ENCODE measurements at places on chromosomes 11 and 22.

GRCh38 chr11:46738887-46739286, 19.9 kb downstream of the F2 start:
- no peak for DNase-seq

DNA sequence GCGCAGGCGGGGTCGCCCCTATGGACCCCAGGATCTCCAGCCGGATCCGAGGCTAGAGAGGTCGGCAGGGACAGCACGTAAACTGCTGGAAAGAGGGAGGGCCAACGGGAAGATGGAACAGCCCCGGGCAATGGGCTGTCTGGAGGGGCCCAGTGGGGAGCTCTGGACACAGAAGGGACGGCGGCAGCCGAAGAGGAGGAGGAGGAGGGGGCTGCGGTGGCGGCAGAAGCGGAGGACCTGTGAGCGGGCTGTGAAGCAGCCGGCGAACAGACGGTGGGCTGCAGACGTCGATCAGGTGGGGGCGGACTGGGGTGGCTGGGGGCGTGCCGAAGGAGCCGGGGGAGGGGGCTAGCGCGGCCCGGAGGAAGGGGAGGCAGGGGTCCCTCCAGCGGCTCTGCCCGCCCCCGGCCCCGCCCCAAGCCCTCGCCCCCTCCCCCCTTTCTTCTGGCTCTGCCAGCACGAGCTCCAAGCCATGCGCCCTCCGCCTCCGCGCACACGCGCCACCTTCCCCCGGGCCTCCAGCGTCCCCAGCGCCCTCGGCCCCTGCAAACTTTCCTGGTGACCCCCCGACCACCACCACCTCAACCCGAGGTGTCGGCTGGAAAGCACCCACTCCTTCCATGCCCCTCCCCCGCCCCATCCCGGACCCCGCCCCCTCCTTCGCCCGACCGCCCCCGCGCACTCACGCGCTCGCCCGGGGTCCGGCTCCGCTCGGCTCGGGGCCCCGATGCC, 432 bp downstream of the TNKS1BP1 start:
- DNase-seq: peak; percentile 28

GRCh38 chr11:76782531-76783293, 444 bp upstream of the TSKU start:
- DNase-seq: peak; percentile 89

DNA sequence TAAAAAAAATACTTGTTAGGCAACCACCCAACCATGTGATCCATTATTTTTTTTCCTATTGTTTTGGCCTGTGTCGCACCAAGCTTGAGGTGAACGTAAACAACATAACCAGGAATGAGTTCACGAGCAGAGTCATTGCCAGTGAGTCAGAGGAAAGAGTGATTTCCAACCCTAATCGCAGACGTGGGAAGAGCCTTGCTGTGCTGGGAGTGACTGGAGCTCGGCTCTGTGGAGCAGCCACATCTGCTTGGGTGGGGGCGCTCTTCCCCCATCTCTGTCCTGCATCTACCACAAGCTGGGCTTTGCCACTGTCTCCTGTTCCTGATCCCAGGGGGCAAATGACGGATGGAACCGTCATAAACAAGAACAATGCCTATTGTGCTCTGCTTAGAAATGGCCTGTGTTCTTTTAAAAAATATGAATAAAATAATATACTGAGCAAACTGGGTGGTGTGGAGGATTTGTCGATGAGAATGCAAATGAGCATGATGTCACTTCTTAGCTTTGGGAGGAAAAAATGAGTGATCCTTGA, 210.0 kb downstream of the KIRREL3 start:
- peak; percentile 2 for DNase-seq

DNA sequence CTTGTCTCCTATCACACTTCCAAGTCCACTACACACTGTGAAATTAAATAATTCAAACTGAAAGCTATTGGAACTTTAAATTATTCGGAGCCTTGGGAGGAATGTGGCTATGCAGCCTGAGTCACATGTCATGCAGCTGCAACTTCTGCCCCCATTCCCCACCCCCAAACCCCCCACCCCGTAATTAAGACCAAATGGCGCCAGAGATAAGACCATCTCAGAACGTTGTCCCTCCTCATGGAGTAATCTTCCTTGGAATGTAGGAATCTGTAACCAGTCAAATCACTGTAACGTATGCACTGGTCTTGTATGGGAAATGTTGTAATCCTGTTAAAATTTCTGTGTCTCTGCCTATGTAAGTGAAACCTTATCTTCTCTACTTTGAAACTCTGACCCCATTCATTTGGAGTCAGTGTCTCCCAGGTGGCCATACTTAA, 37.0 kb downstream of the GAB2 start:
- no peak for DNase-seq

DNA sequence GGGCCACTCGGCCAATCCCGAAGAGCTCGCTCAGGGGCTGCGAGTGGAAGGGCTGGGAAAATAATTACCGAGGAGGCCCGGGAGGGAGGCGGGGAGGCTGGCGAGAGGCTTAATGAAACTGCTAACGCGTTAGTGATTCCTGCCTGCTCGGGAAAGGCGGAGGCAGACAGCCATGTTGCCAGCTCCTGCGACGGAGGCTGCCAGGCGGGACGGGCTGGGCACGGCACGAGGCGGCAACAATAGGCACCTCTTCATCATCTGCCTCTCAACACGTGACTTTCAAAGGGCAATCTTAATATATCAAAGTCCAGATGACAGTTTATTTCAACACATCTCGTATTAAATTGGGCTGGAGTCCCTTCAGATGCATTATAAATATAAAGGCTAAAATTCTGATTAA, 68.0 kb upstream of the TCF20 start:
- DNase-seq: no peak

DNA sequence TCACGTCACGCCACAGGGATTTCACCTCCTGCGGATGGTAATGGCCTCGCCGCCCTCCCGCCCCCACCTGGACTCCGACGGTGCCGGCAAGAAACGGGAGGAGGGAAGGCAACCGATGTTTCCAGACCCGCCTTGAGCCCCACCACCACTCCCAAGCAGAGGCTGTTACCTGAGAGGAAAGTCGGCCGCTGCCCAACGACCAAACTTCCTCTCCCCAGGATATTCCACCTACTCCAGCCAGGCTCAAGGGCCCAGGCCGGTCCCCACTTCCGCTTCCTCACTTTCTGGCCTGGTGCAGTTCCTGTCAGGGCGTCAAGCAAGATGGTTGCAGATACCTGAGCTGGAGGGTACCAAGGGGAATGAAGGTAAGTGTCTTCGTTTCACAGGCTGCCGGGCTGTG, at the start of gene ENTHD1:
ENTHD1 (minus strand) TSS at position 235 of the 400 bp plus-strand sequence. CDS start 6,012 bp downstream, outside the sequence.
- DNase-seq: no peak

DNA sequence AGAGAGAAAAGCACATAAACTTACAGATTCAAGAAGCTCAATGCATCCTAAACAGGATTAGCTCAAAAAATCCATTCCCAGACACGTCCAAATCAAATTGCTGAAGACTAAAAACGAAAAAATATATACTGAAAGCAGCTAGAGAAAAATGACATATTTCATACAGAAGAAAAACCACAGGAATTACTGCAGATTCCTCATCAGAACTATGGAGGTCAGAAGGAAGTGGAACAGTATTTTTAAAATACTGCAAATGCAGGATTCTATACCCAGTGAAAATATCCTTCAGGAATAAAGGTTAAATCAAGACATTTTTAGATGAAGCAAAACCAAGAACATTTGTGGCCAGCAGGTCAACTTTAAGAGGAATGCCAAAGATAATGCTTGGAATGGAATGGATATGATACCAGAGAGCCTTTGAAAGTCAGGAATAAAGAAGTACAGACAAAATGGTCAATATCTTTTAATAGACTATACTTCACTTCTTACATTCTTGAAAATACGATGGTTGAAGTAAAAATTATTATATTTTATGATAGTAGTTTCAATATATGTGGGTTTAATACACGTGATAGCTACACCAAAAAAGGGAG, 352.9 kb downstream of the CTTN start:
- DNase-seq: no peak

DNA sequence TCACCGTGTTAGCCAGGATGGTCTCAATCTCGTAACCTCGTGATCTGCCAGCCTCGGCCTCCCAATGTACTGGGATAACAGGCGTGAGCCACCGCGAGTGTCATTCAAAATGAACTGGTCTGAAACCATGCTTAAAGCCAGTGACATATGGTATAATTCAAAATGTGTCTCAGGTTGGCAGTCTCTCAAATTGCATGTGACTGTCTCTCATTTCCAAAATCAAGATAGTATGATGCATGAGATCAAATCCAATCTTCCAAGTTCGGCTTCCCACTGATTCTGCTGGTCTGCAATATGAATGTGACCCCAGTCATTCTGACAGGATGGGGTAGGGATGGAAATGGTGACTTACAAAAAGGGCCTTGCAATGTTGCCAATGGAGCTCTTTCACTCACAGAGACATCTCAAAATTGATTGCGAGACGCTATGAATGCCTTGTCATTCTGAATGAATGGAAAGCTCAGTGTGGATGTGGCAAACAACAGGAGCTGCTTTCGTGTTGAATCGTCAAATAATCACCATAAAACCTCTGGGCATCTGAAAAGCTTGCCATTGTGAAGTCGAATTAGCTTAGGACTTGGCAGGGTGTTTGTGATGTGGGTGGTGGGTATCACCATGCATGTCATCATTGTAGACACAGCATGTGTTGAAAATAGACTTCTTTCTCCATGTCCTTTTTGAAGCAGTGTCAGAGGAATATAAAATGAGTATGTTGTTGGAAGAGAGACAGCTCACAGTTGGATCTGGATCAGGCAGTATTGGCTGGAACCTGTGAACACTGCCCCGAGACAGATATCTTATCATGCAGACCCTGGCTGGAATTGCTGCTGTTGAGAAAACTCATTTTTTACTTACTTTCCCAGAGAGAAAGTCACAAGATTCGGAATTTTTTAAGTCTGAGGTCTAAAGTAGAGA, 12.2 kb downstream of the SLN start:
- DNase-seq: no peak

DNA sequence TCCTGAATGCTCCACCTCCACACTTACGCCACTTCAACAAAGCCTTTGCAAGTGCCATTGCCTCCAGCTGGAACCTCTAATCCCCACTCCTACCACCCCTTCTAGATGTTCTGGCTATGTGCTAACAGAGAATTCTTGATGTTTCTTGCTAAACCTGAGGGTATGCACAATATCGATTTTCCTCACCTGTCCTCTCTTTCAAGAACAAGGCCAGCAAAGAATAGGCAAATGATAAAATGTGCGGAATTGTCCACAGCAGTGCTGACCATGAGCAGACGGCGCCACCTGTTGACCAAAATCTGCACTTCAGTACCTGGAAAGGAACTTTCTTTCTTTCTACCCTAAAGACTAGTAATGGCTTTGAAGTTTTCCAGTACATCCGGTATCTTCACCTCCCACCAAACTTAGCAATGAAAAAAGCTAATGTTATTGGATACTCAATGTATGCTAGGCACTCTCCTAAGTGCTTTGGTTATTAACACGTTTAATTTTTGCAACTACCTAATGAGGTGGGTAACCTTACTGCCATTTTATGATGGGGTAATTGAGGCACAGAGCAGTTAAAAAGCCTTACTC, 3.4 kb downstream of the TIMM10 start:
- peak; percentile 70 for DNase-seq

DNA sequence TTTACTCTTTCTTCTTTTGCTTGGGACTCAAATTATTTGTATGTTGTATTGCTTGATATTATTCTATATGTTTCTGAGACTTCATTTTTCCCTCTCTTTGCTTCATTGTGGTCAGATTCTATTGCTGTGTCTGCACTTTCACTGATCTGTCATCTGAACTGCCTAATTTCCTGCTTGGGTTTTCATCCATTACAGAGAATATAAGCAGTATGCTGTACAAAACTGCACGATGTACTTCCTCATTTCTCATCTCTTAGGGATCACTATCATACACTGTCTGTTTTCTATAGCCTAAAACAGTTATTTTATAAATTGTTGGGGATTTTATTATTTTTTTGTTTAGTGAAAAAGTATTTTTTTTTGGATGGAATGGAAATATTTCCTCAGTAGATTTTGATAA, 736.7 kb upstream of the ANO5 start:
- DNase-seq: no peak

DNA sequence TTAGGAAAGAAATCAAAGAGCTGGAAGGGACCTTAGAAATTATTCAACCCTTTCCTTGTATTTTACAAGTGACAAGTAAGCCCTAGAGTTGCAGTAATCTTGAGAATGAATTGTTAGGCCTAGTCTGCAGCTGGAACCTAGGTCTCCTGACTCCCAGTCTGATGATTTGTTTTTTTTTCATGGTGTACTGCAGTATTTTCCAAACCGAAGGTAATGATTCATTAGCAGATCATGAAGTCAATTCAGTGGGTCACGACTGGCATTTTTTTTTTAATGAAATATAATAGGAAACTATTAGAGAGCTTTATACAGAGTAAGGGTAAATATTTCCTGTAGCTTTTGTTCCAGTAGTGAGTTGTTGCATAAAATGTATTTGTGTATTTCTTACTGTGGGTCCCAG, 42.8 kb downstream of the EXT2 start:
- no peak for DNase-seq

DNA sequence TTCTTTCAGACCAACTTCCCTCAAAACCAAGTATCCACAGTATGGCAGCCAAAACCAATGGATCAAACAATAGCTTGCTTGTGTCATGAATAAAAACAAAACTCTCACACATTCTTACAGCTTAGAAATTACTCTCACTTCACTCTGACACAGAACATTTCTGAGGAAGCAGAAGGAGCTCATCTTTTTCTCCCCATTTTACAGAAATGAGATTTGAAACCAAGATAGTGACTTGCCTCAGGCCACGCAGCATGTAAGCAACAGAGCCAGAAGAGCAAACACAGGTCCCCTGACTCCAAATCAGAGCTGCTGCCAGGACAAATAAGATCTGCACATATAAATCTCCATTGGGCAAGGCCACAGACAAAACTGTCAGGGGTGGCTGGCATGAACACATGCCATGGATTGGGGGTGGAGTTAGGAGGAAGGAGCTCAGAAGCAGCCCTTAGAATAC, 64.8 kb downstream of the RAB30 start:
- DNase-seq: no peak

DNA sequence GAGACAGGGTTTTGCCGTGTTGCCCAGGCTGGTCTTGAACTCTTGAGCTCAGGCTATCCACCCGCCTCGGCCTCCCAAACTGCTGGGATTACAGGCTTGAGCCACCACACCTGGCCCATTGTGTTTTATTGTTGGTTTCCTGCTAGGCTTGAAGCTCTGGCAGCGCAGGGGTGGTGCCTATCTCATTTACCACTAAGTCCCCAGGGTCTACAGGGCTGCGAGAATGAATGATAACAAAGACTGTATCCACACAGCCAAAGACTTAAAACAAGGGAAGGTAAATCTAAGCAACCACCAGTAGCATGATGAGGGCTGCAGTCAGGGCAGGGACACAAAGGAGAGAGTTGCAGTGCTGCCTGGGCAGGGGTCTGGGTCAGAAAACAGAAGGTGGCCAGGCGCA, 37.3 kb upstream of the XBP1 start:
- DNase-seq: no peak

Measured in epithelial cell of esophagus (primary cell).